Spinal cord (tissue), 10 donors: ENCODE measurements at places on chromosomes 11 and 22. TPM values are rescaled to one million over a fixed set of nuclear protein-coding genes. Genes with fewer than 3 reads are reported as not detected.

The CHRM1 gene
- total RNA-seq: 4.4 TPM

- DNase-seq: no peak
Measured at GRCh38 chr11:27307232-27307631, 55.8 kb downstream of the CCDC34 start.

- no peak for DNase-seq
Measured at GRCh38 chr11:100673063-100673462, 14.0 kb upstream of the ARHGAP42 start.

- DNase-seq: no peak
Measured at GRCh38 chr11:18608376-18608775, 8.8 kb downstream of the MISFA start.

DNA sequence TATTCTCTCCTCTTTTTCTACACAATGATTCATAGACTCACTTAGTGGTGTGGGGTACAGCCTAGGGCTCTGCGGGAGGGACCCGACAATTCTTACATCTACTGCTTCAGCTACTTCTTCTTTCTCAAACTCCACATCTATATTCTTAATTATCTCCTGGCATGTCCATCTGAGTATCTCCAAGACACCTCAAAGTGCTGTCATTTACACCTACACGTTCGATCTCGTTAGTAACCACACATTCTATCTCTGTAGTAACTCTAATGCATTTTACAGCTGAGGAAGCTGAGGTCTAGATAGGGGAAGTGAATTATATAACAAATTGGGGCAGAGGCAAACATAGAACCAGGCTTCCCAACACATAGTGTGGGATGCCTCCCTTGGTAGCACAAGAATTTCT is 27.7 kb upstream of the RRM1 start:
- no peak for DNase-seq

DNA sequence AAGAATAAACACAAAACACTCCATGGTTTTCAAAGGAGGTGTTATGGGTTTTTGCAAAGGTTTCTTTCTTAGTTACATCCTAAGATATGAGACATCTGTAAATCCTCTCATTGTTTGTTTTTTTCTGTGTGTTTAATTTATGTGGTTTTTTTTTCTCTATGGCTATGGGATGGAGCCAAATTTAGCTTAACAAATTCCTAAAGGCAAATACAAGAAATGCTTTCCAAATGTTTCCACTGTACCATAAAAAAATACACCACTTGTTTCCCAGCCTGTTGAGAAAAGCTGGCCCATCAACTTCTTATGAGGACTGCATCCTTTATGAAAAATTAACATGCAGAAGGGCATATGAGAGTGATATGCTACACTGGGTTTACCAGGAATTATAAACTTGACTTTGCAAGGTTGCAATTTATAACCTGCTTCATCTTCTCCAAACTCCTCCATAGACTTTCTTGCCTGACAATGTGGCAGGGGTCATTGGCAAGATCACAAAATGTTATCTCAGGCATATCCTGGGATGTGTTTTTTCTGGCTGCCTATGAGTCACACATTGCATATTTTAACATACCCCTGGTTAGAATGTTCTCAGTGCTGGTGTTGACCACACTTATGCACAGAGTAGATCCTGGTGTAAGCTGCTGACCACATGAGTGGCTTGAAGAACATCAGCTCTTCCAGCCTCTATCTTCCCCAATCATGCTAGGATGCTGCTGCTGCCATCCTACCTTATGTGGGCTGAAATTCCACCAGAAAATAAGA is 137.6 kb upstream of the TTC12 start:
- DNase-seq: no peak

DNA sequence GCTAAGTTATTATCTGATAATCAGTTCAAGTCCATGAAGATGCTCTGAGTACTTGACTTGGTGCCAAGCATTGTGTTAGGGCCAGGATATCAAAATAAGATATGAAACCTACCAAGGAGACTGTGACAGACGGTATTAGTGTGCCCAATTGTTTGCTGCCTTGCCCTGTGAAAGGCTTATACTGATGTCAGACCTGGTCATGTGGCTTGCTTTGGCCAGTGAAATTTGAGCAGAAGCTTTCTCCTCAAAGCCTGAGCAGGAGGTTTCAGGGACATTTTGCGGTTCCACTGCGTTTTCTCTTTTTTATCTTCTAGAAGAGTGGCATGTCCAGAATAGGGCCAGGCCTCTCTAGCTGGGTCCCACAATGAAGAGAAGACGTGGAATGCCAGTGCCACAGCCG is 15.8 kb upstream of the PKNOX2 start:
- no peak for DNase-seq

- no peak for DNase-seq
Measured at GRCh38 chr11:88208745-88209144, 33.5 kb upstream of the RAB38 start.

The BARX2 gene
- 1.2 TPM for total RNA-seq

GRCh38 chr22:26484360-26484706 is 656 bp downstream of the SRRD start:
- no peak for DNase-seq

DNA sequence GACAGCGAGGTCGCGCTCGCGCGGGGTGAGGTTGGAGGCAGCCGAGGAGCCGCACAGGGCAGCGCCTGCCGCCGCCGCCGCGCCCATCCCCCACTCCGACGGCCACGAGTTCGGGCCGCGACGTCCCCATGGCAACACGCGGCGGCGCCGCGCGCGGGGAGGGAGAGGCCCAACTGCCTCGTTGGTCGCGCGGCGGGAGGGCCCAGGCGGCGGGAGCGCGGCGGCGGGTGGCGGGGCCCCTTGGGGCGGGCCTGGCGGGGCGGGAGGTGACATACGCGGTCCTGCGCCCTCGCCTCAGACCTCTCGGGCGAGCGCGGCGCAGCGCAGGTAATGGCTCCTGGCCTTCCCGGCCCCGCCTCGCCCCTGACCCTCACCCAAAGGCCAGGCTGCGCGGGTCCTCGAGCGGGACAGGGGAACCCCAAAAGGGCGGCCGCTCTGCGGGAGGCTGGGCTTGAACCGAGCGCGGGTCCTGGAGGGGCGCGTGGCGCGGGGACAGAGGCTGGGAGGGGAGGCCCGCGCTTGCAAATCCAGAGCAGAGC is at the start of gene DEUP1:
TSS of gene DEUP1 (plus strand) at position 297 of the 539 bp plus-strand sequence. CDS start 1,518 bp downstream, outside the sequence.
- DNase-seq: peak; percentile 78

GRCh38 chr11:123439616-123440015 is 9.5 kb downstream of the GRAMD1B start:
- no peak for DNase-seq
